ENCODE measurements at places on chromosomes 13 and 19.

GRCh38 chr19:4575267-4576015 is 16.0 kb upstream of the SEMA6B start:
- no peak for DNase-seq

DNA sequence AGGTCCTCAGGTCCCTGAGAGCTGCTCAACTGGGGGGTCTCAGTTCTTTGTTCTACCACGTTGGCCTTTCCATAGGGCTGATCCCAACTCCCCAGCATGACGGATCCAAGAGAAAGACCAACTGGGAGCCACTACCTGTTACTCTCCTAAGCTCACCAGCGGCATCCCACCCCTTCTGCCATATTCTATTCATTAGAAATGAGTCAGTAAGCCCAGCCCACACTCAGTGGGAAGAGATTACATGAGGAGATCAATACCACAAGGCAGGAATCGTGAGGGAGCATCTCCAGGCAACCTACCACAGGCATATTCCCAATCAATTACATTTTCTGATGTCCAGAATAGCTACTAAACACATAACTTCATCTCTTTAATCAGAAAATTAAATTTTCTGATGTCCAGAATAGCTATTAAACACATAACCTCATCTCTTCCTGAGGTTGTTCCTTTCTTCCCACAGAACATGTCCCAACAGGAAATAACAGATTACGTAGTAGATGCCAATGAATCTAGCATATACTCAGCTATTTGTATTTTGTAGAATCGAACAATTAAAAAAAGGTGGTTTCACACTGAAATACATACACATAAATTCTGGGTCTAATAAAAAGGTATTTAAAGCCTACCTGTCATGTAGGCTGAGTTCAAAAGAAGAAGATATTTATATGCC is 708.1 kb upstream of the ARGLU1 start:
- no peak for DNase-seq

DNA sequence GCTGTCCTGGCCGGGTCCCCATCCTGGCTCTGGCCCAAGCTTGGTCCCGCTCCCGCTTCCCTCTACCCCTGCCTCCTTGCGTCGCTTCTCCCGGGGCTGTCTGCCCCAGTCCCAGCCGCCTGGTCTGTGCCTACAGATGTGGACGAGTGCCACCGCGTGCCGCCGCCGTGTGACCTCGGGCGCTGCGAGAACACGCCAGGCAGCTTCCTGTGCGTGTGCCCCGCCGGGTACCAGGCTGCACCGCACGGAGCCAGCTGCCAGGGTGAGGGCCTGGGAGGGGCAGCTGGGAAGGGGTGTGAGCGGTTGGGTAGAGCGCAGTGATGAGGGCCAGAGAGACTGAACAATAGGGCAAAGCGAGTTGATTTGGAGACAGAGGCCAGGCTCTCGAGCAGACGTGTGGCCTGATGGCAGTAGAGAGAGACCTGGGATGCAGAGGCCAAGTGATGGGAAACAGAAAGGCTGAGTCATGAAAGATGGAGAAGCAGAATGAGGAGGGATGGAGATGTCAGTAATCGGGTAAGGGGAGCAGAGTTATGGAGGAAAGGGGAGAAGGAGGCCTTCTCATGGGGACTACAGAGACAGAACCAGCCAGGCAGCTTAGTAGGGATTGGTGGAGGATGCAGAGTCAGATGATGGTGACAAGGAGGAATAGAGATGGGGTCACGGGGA is 9.4 kb downstream of the LTBP4 start:
- peak; percentile 85 for DNase-seq

DNA sequence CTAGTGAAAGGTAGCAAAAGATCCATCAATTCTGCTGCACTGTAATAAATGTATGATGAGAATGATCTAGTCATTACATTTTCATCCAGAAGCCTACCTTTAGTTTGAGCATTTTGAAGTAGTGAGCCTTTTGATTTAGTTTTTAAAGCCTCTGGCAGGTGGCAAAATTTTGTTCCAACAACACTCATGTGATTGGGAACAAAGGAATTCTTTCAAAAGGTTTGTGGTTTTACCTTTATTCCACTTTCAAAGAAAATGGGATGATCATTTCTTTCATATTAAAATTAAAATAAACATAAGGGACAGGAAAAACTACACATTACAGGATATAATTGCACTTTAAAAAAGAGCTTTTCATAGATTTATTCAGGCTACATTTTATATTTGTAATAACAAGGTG is 260.2 kb downstream of the DACH1 start:
- no peak for DNase-seq

GRCh38 chr19:5218963-5219530 is 121.6 kb downstream of the PTPRS start:
- no peak for DNase-seq

GRCh38 chr13:80341756-80342370 is 937 bp upstream of the SPRY2 start:
- peak; percentile 76 for DNase-seq
